Stimulated activated CD4-positive, alpha-beta T cell treated with anti-CD3 and anti-CD28 coated beads, Interleukin-1b, Interleukin-23, amount 100 ng/mL, for 1 hour (primary cell): ENCODE measurements at places on chromosomes 2 and 18.

- DNase-seq = no peak
These were observed 39.0 kb downstream of the AQP12A start for GRCh38 chr2:240730501-240731177.

DNA sequence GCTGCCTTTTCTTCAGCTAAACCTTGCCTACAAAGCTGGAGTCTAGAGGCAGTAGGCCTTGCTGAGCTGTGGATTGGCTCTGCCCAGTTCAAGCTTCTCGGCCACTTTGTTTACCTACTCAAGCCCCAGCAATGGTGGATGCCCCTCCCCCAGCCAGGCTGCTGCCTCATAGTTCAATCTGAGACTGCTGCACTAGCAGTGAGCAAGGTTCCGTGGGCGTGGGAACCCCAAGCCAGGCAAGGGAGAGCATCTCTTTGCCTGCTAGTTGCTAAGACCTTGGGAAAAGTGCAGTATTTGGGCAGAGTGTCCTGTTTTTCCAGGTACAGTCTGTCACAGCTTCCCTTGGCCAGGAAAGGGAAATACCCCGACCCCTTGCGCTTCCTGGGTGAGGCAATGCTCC is 68.9 kb downstream of the VAPA start:
- no peak for DNase-seq

GRCh38 chr2:202056611-202057010 is 16.4 kb upstream of the KIAA2012 start:
- DNase-seq = no peak

GRCh38 chr2:212987492-212987891 is 163.9 kb downstream of the IKZF2 start:
- no peak for DNase-seq

DNA sequence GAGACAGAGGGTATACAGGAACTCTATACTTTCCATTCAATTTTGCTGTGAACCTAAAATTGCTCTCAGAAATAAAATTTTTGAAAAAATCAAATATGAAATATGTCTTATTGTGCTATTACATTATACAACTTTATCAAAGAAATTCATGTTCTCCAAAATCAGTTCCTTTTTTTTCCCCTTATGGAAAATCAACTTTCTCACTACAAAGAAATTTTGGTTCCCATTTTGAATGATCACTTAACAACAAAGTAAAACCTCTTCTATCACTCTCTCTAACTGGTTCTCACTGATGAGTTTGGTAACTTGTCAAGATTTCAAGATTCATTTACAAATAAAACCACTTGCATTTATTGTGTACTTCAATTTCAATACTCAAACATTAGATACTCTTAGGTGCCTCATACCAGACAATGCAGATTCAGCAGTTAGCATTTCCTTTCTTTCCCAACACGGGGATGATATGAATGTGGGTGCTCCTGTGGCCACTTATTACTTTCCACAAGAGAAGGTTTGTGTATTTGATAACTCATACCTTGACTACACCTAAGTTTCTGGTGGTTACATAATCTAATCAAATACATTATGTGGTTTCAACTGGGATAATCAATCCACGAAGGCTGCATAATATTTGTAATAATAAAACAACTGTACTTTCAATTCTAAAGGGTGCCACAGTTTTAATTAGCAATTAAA is 6.4 kb downstream of the PSME4 start:
- no peak for DNase-seq

GRCh38 chr18:63317556-63317946 is 2.0 kb downstream of the BCL2 start:
- no peak for DNase-seq

- DNase-seq = no peak
These were observed 5.6 kb upstream of the SERPINB11 start for GRCh38 chr18:63697097-63697660.

DNA sequence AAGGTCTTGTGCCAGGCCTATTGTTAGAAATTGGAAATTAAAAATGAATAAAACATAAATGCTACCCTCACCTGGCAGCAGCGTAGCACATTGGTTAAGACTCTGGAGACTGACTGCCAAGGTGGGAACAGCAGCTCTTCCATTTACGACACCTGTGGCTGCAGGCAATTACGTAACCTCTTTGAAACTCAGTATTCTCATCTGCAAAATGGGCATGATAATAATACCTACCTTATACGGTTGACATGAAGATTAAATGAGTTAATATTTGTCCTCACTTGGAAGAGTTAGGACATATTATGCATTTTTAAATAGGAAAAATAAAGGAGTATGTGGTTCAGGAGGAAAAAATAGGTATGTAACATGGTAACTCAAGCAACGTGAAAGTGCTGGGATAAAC is 279.3 kb upstream of the NCKAP5 start:
- DNase-seq = no peak

GRCh38 chr2:187554011-187554703 is at the start of gene TFPI:
Gene TFPI, minus strand, starts transcription at chr2:187554435. Its CDS starts 50,667 bp downstream, at chr2:187503768.
- DNase-seq = no peak

- DNase-seq = peak; percentile 37
These were observed 142.8 kb downstream of the NDUFA10 start for GRCh38 chr2:239882331-239882732.

DNA sequence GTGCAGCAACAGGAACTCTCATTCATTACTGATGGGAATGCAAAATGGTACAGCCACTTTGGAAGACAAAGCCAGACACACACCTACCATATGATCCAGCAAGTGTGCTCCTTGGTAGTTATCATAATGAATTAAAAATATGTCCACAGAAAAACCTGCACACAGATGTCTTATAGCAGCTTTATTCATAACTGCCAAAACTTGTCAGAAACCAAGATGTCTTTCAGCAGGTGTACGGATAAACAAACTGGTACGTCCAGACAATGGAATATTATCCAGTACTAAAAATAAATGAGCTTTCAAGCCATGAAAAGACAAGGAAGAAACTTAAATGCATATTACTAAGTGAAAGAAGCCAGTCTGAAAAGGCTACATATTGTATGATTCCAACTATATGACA is 50.4 kb downstream of the CHMP3 start:
- DNase-seq = no peak

DNA sequence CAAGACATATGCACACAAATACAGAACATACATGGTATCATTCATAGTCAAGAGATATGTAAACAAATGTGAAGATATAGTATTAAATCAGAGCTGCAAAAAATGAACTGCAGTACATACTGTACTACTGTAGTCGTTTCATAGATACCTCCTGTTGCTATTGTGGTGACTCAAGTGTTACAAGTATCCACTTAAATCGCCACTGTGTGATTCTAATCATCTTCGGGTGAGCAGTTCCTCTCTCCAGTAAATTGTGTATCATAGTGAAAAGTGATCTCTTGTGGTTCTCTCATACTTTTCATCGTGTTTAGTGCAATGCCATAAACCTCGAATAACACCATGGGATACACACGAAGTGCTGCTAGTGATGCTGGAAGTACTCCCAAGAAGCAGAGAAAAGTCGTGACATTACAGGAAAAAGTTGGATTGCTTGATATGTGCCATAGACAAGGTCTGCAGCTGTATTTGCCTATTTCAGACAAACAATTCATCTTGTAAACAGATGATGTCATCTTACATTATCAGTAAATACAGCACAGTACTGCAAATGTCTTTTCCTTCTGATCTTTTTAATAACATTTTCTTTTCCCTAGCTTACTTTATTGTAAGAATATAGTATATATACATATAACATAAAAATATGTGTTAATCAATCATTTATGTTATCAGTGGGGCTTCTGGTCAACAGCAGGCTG is 222.2 kb downstream of the BCL11A start:
- no peak for DNase-seq

- no peak for DNase-seq
These were observed 106.7 kb downstream of the XRCC5 start for GRCh38 chr2:216215658-216216390.

GRCh38 chr2:156982615-156983014 is 274.9 kb upstream of the GALNT5 start:
- DNase-seq = no peak

- DNase-seq = no peak
These were observed 29.0 kb upstream of the DNAJC27 start for GRCh38 chr2:25000503-25001324.

DNA sequence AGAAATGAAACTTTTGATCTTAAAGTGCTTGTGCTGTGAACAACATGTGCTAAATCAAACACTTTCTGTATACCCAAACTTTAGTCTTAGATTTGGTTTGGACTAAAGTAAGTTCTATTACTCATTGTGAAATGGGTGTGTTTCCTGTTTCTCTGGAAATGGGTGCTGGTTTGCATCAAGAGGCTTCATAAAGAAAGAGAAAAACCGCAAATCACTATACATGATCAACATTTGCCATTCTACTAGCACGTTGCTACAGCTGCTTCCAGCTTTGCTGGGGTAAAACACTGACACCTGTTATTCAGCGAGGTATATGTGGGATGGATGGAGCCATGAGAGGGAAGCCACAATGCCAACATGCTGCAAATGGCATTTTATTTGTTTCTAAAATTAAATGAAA is 547.0 kb upstream of the ACVR2A start:
- DNase-seq = no peak

DNA sequence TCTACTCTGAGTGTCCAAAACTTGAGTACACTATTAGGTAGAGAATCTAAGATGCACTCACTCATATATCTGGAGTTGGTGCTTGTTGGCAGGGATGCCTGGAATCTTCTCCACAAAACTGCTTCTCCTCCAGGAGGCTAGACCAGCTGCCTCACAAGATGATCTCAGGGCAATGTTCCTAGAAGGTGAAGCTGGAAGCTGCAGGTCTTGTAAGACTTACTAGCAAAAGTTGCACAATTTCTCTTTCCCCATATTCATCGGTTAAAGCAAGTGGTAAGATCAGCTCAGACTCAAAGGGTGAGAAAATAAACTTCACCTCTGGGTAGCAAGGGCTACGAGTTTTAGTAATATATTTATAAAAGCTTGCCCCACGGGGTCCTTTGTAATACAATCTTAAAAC is 454.4 kb upstream of the ACVR2A start:
- no peak for DNase-seq

DNA sequence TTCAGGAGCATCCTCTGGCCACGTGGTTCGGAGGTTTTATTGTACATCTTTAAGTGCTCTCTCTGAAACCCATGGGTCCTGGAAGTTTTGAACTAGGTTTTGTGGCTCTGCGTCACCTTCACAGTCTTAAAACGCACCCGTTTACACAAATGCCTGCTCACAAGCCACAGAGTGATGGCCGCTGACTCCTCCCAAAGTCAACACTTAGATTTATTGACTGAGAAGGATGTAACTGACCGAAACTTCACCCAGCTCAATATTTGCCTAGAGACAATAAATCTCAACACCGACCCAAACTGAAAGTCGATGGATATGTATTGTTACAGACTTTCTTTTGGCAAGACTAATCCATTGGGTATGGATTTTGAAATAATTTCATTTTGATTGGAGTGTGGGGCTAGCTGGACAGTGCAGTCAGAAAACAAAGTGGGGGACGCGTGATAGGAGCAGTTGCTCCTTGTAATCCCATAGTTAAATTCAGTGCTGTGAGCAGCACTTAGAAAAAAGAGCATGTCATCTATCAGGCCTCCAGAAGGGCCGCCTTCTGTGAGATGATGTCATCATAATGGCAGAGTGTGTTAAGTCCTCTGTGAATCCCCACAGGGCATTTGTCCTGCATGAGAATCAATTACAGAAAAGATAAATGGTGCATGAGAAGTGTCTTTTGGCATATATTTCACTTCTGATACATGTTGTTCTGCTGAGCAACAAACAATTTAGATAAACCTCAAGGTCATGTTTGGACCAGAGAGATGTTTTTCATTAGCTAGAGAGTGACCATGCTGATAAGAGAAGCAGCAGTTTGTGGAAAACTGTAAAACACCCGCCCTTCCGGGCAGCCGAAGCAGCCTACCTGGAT is 183.7 kb downstream of the INO80D start:
- no peak for DNase-seq

DNA sequence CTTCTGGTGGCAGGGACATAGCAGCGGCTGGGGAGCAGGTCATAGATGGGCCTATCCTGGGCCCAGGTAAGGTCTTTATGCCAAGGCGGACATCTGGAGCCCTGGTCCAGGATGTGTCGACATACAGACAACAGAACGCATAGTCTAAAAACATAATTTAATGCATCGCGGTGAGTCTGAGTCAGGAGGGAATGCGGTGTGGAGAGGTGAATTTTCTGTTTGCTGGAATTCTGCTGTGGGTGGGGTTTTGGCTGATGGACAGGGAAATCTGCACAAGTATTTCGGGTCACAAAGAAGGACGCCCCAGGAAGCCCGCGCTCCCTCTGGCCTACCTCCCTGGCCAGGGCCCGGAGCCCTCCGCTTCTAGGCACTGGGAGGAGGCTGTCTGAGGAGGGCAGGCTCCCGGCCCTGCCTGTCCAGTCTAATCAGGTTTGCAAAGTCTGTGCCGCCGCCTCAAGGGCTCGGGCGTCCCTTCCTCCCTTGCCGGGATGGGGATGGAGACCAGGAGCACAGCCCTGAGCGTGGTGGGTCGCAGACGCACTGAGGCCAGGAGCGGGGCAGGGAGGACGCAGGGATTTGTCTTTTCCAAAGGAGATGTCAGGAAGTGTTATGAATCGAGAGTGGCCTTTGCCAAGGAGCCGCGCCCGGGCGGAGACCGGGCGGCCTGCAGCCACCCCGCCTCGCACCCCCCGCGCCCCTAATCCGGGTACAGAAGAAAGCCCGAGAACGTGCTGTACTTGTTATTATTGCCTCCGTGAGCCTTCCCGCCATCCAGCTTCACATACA is 2.3 kb downstream of the C1QL2 start:
- DNase-seq = no peak

GRCh38 chr2:109322111-109322510 is 193.1 kb downstream of the SH3RF3 start:
- no peak for DNase-seq
